ENCODE measurements at places on chromosomes 7 and 10.

DNA sequence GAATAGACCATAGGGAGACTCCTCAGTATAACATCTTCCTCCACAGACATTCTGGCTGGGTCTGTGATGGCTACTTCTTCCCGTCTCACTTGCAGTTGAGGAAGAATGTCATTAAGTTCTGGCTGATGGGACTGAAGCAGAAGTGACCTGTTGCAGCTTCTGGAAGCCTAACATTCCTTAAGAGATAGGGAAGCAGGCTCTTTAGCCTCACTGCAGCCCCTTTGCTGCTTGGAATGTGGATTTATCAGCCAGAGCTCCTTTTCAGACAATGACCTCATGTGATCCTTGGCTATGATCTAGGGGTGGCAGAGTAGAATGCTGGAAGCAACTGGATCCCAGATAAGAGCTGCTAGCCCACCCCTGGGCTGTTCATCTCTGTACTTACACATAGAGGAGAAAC lies 142.5 kb downstream of the RNF216 start:
- DNase-seq: no peak

GRCh38 chr7:84637568-84638338 lies 443.2 kb upstream of the SEMA3A start:
- DNase-seq: no peak

GRCh38 chr7:24229481-24230226 lies 54.3 kb upstream of the NPY start:
- no peak for DNase-seq

DNA sequence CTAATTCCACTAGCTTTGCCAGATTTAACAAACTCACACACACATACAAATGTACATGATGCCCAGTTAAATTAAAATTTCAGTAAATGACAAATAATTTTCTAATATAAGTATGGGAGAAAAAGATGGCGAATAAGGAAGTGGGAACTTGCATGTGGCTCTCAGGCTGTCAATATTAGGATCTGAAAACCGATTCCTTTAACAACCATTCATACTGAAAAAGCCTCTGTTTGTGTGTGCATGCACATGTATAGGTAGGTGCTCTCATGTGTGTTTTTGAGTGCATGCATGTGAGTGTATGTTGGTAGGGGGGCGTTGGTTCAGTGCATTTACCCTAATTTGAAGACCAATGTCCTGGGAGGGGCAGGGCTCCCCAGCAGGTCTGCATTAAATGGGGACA lies 125.3 kb downstream of the HTR7 start:
- no peak for DNase-seq

- DNase-seq: no peak
These were observed 58.2 kb upstream of the CAMK2B start for GRCh38 chr7:44383566-44383965.

GRCh38 chr10:50511492-50512213 lies 112.1 kb downstream of the SGMS1 start:
- DNase-seq: no peak

DNA sequence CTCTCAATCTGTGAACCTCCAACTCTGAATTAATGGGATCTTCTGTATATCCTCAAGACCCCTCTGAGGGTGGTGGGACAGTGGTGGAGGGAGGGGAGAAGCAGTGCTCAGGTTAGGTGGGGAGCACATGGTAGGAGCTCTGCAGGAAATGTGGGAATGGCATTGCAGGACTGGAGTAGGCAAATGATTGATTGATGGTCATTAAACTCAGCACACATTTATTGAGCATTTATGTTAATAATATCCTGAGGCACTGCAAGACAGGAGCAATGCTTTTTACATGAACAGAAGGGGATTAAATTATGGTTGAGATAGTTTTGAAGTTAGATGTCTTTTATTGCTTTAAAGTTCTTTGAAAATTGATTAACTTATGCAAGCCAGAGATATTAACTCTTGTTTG lies 14.1 kb downstream of the BMPER start:
- DNase-seq: no peak

GRCh38 chr10:28533186-28533564 lies 257 bp downstream of the WAC start:
- DNase-seq: no peak

All from stimulated activated CD4-positive, alpha-beta T cell treated with anti-CD3 and anti-CD28 coated beads, Interleukin-12 subunit alpha, Interleukin-12 subunit beta, amount 100 ng/mL, for 24 hours (primary cell).